ENCODE measurements at places on chromosomes 1 and 21.

DNA sequence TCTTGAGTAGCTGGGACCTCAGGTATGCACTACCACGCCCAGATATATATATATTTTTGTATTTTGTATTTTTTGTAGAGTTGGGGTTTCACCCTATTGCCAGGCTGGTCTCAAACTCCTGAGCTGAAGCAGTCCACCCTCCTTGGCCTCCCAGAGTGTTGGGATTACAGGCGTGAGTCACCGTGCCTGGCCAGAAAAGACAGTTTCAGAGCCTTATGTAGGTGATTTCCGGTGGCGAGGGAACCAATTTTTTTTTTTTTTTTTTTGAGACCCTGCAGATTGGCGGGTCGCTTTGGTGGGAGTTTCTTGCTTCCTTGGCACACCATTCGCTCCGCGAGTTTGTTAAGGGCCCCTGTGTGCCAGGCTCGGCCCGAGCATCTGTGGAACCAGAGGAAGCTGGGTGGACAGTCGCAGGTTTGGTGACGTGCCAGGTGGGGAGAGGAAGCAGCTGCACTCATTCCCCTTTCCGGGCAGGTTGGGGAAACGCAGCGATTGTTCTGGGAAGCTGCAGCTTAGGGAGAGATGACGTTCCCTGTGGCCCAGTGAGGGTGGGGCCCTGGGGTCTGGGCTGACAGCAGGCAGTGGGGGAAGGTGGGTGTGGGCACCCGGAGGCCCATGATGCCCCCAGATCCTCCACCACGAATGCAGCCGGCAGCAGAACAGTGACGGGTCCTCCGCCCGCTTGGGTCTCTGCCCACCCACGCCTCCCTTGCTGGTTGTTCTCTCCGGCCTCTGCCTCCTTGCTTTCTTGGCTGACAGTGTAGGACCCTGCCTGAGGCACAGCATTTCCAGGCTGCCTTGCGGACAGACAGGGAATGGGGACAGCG, 25.1 kb downstream of the SPSB1 start:
- peak; percentile 51 for DNase-seq

GRCh38 chr1:243315455-243315854, 59.6 kb downstream of the SDCCAG8 start:
- DNase-seq = no peak

DNA sequence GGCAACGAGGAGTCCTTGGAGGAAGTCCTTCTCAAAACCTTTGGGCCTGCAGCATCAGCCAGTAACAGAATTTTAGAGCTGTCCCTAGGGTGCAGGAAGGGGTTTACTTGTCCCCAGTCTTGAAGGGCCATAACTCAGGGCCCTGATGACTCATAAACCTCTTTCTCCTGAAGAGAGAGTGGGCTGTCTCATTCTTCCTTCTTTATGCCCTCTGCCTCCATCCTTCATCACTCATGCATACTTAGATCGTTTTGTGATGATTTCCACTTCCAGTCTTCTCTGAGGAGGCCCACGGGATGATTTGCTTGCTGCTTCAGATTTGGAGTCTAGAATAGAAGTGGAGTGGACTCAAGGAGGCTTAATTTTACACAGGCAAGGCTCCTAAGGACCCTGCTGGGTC, 60.2 kb downstream of the NDUFS5 start:
- no peak for DNase-seq

DNA sequence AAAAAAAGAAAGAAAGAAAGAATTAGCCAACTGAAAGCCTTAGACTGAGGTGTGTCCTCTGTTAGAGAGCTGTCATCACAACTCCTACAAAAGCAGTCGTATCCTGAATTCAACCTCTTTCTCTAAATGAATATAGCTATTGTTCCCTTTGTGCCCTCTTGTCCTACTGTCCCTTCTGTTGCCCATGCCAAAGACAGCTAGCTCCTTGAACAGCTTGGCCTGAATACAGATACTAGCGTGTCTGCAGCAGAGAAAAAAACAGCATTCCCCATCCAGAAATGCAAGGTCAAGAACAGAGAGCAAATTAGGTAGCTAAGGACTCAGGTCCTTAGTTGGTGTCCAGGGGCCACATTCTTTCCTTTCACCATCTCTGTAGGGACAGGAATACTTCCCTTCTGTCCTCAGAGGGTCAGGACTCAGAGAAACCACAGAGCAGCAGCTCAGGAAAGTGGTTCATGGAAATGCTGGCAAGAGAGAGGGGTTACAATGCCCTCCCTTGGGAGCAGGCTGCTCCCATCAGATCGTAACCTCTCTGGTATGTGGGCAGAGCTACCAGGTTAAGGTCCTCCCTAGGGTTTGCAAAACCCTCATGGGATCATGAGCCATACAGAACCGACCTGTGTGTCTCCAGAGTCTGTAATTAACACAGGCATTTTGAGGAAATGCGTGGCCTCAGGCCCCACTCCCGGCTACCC, 1.8 kb upstream of the ZBTB48 start:
- DNase-seq = peak; percentile 22

DNA sequence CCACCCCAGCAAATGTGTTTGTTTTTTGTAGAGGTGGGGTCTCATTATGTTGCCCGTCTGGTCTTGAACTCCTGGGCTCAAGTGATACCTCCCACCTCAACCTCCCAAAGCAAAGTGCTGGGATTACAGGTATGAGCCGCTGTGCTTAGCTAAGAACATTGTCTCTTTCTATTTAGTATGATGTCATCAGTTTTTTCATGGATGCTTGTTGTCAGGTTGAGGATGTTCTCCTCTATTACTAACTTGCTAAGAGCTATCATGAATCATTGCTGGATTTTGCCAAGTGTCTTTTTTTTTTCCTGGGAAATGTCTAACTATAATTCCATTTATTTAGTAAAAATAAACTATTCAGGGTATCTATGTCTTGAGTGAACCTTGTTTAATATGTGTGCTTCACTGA, 19.0 kb upstream of the MPC2 start:
- DNase-seq = no peak
